ENCODE measurements at places on chromosomes 12 and 14. TPM values are rescaled to one million over a fixed set of nuclear protein-coding genes. Genes with fewer than 3 reads are reported as not detected.

DNA sequence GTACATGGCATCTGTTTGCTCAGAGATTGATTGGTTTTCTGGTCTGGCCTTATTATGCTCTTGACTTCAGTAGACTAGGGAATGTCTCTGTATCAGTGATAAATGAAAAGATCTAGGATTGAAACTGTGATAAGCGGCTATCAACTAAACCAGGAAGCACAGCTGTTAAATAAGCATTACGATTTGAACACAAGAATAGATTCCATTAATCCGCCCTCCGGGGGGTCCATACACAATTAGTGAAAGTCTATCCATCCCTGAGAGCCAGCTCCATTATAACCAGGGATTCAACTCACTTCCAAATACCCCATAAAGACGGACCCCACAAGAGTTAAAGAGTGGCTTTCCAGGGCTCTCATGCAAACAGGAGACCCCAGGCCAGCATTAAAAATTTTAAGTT lies 279.0 kb downstream of the GRIN2B start:
- DNase-seq = no peak

DNA sequence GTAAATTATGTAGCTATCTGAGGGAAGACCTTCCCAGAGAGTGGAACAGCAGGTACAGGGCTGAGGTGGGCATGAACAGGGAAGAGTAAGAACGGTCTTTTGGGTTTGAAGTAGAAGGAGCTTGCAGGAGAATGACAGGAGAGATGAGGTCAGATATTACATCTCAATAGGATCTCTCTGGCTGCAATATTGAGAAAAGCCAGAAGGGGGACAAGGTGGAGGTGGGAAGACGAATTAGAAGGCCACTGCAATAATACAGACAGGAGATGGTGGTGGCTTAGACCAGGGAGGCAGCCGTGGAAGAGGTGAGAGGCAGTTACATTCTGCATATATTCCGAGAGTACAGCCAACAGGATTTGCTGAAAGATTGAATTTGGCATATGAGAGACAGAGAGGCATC lies 310.2 kb downstream of the APAF1 start:
- peak; percentile 2 for DNase-seq

- no peak for DNase-seq
These were observed 78.0 kb upstream of the MDM1 start for GRCh38 chr12:68410018-68410660.

DNA sequence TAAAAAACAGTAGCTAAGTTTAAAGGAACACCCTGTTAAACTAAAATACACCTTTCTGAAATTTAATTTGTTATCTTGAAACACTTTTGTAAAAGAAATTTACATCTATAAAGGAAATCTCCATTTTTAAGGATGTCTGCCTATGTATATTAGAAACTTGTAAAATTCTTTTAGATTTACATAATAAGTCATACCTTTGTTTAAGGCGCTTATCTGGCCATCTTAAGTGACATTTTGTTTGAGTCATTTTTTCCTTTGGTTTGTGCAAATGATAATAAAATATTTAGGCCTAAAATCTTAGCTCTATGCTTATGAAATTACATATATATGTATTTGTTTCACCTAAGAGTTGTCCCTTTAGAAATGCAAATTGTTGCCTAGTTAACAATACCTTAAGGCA lies 1193.4 kb downstream of the FSCB start:
- no peak for DNase-seq

The FANCM gene
- 7.4 TPM for total RNA-seq

The C1RL gene
- total RNA-seq = 34.5 TPM

The CACNA1C gene
- 11.7 TPM for total RNA-seq

The PPM1A gene
- 20.6 TPM for total RNA-seq

The NRXN3 gene
- 7.3 TPM for total RNA-seq
